ENCODE measurements at places on chromosomes 12 and 14.

- no peak for DNase-seq
Measured at GRCh38 chr12:26563552-26563951, 269.4 kb downstream of the ITPR2 start.

- DNase-seq: no peak
Measured at GRCh38 chr12:6810758-6811157, 10.9 kb upstream of the GPR162 start.

DNA sequence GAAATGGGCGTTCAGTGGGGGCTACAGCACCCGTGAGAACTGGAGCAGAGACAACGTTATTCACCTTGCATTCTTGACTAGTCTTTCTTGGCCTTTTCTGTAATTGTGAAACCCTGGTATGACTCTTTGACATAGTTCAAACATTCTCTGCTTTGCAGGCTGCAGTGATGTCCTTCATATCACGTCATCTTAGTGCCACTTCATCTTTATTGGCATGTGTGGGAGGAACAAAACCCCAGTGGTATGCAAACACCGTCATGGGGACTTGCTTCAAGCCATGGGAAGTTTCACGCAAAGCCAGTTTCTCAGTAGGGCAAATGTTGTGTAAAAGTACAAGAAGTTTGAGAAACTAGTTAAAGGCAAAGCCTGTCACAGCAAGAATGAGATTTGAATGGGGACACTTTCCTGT lies 20.2 kb upstream of the DUSP16 start:
- peak; percentile 66 for DNase-seq

- no peak for DNase-seq
Measured at GRCh38 chr14:42428996-42429395, 822.3 kb downstream of the LRFN5 start.

- no peak for DNase-seq
Measured at GRCh38 chr12:130462558-130463274, 125.0 kb downstream of the PIWIL1 start.

DNA sequence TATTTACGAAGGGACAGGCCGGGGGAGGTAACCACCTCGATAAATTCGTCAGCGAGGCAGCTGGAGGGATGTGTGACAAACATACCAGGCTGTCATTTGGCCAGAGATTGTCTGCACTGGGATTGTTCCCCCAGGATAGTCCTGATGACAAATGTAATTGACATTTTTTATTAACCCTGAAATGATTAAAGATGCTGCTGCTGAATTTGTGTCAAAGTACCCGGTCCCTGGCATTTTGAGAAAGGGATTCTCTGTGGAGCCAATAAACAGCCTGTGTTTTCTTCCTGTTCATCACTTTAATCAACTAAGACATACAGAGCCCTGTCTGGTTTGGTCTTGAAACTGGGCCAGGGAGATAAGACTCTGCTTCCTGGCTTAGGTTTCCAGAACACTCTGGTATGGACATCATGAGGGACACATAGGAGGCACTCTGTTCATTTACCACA lies 117.6 kb downstream of the SLC25A47 start:
- DNase-seq: no peak

DNA sequence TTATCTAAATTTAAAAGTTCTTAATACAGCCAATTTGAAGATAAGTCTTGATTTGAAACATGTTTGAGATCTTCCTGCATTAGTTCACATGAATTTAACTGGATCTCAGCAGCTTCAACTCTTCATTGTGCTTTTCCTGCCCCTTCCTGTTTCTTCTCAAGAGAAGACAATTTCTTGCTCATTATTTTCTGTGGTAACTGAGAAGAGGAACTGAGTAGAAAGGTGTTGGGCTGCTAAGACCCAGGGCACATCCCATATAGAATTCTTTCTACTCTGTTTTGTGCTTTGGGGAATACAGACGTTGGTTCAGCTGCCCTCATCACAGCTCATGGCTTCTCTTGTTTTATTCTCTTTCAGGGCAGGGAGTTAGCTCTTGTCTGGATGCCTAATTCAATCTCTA lies 110.2 kb downstream of the SNAPC1 start:
- DNase-seq: no peak

- peak; percentile 36 for DNase-seq
Measured at GRCh38 chr12:64400041-64400440, 4.2 kb upstream of the XPOT start.

DNA sequence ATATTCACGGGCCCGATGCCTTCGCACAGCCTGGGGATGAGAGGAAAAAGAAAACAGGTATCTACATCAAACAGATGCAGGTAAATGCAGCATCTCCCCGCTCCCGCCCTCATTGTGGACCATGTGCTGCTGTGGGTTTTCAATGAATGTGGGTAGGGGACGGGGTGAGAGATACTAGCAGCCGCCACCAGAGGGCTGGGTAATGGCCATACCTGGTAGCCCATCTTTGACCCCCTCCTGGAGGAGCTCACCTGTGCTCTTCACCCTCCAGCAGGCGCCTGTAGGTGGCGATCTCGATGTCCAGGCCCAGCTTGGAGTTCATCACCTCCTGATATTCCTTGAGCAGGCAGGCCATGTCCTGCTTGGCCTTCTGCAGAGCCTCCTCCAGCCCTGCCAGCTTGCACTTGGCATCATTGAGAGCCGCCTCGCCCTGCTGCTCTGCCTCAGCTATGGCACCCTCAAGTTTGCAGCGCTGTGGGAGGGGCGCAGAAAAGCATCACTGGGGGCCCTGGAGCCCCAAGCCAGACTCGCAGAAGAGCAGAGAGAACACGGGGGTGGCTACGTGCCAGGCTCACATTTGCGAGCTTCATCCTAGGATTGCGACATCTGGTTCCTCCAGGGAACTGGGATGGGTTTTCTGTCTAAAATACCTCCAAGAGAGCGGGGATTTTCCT lies 10.2 kb downstream of the KRT82 start:
- DNase-seq: no peak

DNA sequence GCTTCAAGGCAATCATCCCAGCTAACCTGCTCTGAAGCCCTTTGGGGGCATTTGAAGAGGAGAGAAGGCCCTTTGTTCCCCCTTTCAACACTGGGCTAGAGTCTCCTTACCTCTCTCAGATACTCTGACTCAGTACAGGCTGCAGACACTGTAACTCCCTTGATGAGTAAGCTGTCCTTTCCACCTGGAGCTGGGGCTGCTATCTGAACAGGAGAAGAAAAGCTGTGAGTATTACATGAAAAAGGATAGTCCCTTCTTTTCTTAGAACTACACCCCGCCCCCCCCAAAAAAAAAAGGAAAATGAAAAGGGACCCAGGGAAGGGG lies 186.6 kb upstream of the PLEKHG7 start:
- peak; percentile 48 for DNase-seq

- DNase-seq: no peak
Measured at GRCh38 chr12:104121001-104121400, 17.0 kb downstream of the NFYB start.

DNA sequence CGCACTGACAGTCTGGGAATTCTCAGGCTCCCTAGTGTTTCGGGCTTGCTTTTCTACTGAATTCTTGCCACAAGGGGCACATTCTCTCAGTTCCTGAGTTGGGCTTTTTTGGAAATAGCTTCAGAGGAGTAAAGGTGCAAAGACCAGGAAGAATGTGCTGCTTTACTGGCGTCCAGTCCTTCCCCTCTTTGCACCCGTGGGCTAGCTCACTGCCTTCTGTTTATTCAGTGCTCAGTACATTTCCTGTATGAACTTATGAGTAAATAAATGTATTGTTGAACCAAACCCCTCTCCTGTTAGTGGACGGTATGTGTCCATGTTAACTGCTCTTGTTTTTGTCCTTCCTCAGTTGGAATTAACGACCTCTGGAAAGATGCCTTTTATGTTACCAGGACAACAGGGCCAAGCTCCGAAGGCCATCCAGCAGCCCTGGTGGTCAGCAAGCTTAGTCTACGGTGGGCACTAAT lies 24.0 kb downstream of the GSG1 start:
- DNase-seq: no peak

DNA sequence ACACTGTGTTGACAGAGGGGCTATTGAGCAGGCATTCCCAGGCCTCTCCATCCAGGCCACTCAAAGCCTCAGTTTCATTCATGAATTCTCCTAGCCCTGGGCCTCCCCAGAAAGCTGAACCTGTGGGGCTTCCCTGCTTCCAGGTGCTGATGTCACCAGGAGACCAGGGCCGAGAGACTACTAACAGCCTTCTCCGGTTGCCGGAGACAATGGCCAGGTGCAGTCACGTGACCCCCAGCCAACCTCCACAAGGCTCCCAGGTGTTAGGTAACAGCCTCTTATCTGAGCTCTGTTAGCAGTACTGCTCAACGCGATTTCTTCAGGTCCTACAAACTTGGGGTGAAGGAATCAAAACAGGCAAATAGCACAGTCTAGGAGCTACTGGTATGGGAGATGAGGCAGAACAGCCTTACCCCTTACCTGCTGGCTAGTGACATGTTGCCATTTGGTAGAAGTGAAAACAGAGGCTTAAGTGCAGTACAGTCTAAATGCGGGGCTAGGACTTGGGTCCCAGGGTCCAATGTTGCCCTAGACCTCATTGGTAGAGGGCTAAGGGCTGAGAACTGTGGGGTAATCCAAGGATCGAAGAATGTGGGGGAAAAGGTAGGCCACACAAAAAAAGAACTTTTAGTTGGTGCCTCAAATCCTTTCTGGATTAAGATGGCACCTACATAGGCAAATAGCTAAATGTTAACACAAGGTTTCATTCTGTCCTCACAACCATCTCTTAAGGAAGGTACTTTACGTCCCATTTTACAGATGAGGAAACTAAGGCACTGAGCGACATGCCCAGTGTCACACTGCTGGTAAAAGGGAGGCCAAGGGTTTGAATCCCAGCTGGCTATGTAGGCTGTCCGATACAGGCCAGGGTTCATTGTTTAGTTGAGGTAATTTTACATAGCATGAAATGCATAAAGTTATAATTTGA lies 3.8 kb downstream of the CCDC88C start:
- DNase-seq: peak; percentile 42

DNA sequence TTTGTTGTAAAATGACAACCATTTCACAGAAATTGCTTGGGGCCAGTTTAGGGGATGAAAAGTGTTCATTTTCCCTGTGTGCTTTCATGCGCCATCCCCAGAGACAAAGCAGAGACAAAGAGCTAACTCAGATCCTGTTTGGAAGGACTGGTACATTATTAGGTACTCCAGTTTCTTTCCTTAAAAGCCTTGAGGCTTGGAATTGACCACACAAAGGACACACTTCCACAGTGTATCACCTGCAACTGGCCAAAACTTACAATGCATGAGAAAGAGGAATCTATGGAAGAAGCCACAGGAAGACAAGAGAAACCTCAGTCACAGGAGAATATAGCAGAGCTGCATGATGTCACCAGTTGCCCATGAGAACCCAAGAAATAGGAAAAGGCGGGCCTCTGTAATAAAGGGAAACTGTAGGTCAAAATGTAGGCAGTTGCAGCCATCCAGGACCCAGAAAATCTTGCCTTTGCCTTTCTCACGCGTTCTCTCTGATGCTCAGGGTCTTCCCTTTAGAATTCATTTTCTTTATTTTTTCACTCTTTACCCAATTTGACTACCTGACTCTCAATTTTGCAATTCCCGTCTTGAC lies 339.0 kb downstream of the RMST start:
- DNase-seq: no peak

- DNase-seq: no peak
Measured at GRCh38 chr14:103463851-103464250, 58.8 kb downstream of the CKB start.

GRCh38 chr12:44162961-44163360 lies 327.1 kb downstream of the TMEM117 start:
- DNase-seq: no peak

DNA sequence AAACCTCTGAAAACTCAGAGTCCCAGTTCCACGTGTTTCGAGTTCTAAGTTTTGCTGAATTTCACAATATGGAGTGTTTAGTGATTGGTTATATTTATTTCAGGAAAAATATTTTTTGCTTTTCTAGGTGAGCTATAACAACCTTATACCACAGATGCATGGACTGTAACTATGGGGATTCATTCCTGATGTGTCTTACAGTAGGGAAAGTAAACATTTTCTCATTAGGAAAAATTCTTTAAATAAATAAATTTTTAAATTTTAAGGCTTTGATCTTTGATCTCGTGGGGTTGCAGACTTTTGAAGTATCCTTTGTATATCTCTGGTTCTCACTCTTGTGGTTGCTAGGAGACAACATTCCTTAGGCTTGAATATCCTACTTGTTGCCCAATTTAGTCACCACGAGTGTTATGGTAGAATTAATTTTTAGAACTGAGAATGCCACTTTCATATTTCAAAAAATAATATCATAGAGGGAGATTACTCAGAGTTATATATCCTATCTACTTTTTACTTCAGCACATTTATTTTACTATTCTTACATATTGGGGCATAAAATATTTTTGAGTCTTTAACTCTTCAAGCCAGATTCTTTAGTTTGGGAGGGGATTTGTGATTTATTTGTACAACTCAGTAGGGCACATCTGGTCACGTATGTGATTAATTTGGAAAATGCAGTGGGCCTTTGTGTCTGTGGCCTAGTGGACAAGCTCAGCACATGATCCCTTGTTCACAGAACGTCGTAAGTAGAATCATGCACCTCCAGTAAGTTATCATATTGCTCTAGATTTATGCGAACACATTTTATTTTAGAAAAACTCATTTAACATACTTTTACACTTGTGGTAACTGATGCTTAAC lies 224.0 kb downstream of the TTC6 start:
- DNase-seq: no peak

DNA sequence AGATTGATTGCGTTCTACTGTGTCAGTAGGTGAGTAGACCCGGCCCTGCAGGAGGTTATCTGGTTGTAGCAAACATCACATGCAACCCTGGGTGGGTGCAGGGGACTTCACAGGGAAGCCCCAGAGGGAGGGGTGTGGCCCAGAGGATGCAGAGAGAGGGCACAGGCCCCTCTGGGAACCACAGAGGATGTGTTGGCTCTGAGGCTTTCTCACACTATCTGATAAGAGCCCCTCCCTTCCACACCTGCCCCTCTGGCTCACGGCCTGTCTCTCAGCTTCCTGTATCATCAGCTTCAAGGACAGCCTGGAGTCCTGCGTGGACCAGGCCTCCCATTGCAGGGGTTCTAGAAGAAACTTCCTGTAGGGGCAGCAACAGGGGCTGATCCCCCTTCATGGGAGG lies 101.9 kb downstream of the RIN3 start:
- DNase-seq: peak; percentile 45

Data from stimulated activated CD4-positive, alpha-beta T cell treated with anti-CD3 and anti-CD28 coated beads, Interleukin-4, amount 100 ng/mL, for 24 hours (primary cell).